Stimulated activated naive CD4-positive, alpha-beta T cell (primary cell): ENCODE measurements at places on chromosomes 1 and 21.

DNA sequence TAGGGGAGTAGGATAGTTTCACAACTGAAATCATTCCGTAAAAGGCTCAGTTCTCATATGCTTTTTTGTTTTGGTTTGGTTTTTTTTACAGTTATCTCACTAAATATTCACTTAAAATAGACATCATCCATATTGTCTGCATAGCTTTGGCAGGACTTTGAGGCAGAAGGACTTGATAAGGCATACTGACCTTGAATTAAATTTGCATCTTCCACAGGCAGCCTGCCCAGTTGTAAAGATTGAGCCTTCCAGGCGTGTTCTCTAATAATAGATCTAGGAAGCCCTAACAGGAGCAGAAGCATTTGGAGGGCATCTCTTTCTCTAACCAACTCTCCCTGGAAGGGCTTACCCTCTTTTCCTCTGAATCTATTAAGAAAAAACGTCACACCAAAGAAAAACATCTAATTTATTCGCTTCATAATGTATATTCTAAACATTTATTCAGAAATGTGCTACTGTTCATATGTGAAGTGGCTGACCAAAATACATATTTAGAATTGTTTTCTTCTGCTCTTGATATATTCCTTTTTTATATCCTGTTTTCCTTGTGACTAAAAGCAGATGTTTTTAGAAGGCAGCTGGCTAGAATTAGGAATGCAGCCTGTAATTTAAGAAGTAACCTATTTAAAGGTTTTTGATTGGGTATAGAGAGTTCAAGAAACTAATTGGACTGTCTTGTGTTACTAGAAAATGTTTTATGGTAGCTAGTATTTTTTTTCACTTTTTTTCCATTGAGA, 20.2 kb downstream of the DESI2 start:
- DNase-seq = no peak

- DNase-seq = no peak
These were observed 765 bp downstream of the VAMP3 start for GRCh38 chr1:7771823-7772299.

GRCh38 chr21:41676198-41676597, 90.7 kb downstream of the RIPK4 start:
- no peak for DNase-seq

DNA sequence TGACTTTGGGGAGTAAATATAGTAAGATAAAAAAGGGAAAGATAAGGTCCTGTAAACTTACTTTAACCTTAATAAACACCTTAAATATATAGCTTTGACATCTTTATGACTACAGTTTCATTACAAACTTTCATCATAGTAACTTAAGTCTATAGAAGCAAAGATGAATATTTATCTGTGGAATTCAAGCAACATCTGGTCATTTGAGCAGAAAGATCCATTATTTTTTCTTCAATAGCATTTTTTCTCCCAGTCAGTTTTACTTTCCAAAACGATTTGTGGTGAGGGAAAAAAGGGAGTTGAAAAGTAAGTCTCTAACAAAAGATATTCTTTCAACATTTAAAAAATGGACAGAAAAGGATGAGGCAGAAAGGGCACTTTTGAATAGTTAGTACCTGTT, 69.0 kb downstream of the HMCN1 start:
- DNase-seq = no peak

- no peak for DNase-seq
These were observed 268.8 kb downstream of the KCTD3 start for GRCh38 chr1:215835951-215836350.

GRCh38 chr1:5649795-5650194, 342.4 kb downstream of the NPHP4 start:
- no peak for DNase-seq

DNA sequence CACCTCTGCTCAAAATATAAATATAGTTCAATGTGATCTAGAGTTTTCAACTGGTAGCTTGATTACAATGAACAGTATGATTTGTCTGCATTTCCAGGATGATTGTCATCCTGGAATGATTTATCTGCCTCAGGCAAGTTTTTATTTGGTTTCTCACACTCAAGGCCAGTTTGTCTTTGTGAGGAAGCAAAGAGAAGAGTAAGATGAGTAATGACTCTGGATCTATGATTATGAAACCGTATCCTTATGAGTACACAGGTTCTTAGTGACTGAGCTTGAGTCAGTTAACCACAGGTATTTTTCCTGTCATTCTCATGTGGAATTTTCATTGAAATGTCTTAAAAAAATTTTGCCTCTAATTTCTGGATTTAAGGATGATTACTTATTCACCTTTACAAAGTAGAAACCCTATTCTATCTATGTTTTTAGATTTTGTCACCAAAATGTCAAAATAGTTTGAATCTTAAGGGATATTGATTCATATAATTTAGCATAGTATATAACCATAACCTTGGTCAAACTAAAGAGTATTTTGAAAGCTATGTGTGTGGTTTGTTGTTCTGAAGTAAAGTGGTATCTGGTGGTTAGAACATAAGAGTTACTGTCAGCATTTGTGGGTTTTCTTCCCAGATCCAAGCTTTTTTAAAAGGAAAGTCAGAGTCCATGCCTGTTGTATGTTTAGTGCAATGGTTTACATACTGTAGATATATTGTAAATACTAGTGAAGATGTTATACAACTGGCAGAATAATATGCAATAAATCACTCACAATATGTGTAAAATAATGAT, 145.0 kb downstream of the RASAL2 start:
- no peak for DNase-seq

DNA sequence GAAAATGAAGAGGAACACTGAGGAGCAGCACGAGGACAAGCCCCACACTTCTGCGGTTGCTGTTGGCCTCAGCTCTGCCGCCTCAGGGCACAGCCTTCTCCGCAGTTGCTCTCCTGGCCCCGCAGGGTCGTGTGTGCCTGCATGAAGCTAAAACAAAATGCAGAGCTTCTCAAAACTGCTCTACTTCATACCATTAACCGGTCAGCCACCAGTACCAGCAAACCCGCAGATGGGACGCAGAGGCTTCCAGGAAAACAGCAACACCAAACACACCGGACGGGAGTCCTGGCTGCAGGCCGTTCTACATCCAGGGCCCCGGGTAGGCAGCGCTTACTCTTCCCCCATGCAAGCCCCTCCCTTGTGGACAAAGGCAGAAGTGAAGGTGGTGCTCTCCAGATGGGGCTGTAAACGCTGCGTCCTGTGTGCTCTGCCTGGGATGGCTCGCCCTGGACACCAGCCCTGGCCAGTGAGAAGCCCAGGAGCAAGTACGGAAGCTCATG, 7.1 kb upstream of the C1orf159 start:
- no peak for DNase-seq

DNA sequence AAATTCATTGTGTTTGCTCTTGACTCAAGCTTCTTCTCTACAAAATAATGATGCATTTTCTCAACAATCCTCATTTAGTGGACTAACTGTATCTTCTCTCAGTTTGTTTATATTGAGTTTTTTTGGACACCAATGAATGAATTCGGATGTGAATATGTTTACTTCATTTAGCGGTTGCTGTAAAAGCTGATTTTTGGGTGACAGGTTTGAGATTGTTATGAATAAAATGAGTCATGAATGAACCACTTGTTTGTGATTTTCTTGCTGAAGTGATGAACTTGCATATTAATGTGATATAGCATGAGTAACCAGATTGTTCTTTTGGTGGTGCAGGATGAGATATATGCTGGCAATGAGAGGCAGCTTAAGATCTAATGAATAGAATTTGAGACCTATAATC, 3.1 kb downstream of the DNM3 start:
- DNase-seq = no peak

DNA sequence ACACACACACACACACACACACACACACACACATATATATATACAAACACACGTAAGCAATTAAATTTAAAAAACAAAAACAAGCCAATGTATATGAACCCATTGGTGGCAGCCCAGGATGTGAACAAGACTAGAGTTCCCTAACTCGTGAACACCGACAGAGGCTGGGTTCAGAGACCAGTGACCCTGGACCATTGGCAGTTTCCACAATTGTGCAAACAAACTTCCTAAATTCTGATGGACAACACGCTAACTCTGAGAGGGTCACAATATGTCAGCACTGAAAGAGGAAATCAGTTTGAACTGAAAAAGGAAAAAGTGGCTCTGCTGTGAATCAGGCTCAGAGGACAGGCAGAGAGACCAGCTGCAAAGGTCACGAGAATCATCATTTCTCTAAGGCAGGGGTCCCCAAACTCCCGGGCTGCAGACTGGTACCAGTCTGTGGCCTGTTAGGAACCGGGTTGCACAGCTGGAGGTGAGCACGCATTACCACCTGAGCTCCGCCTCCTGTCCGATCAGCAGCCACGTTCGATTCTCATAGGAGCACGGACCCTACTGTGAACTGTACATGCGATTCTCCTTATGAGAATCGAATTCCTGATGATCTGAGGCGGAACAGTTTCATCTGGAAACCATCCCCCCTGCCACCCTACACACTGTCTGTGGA, 50.5 kb upstream of the ERO1B start:
- no peak for DNase-seq

- DNase-seq = peak; percentile 90
These were observed 72.9 kb downstream of the SKI start for GRCh38 chr1:2300851-2301606.

GRCh38 chr1:6614929-6615785, 1.6 kb downstream of the PHF13 start:
- DNase-seq = no peak

GRCh38 chr1:203395751-203396150, 44.8 kb upstream of the FMOD start:
- no peak for DNase-seq

DNA sequence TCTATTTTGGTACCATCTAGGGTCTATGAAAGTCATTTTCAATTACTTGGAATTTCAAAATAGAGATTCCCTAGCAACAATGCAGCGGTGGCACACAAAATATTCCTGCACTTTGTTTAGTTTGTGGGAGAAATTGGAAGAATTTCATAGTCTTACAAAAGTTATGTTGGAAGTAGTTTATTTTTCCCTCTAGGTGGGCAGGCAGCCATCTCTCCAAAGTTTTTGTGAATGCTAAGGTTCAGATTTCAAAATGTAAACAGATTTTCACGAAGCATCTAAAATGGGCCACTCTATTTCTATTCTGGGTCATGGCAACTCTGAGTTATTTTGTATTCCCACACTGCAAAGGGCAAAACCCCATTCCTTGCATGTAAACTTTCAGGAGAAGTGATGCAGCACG, 8.0 kb downstream of the SMCP start:
- DNase-seq = no peak

DNA sequence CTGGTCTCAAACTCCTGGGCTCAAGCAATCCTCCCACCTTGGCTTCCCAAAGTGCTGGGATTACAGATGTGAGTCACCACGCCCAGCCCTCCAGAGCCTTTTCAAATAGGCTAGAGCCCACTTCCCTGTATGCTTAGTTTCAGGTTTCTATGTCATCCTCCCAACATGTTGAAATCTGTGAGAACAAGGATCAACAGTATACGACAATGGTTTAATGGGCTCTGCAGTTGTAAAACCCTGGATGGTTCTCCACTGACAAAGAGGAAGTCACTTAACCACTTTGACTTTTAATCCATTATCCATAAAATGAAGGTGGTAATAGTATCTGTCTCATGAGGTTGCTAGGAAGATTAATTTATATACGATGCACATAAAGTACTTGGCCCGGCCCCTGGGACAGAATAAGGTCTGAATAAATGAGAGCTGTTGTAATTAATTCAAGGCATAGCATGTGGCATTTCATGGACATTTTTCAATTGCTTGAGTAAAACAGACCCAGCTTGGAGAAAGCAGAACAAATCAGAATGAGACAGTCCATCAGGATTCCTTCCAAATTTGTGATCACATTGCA, 113.9 kb upstream of the ZNF648 start:
- DNase-seq = no peak

- peak; percentile 1 for DNase-seq
These were observed 40.9 kb upstream of the ZBTB18 start for GRCh38 chr1:244010191-244010590.

- DNase-seq = no peak
These were observed 19.2 kb upstream of the DEPDC1 start for GRCh38 chr1:68516066-68516465.

GRCh38 chr1:157739229-157739901, 37.6 kb downstream of the FCRL2 start:
- DNase-seq = no peak

GRCh38 chr1:228039986-228040385, 33.2 kb downstream of the WNT3A start:
- DNase-seq = no peak

- peak; percentile 42 for DNase-seq
These were observed 13.9 kb downstream of the NT5C1A start for GRCh38 chr1:39657923-39658485.

GRCh38 chr1:185397183-185397582, 80.1 kb upstream of the IVNS1ABP start:
- DNase-seq = no peak

DNA sequence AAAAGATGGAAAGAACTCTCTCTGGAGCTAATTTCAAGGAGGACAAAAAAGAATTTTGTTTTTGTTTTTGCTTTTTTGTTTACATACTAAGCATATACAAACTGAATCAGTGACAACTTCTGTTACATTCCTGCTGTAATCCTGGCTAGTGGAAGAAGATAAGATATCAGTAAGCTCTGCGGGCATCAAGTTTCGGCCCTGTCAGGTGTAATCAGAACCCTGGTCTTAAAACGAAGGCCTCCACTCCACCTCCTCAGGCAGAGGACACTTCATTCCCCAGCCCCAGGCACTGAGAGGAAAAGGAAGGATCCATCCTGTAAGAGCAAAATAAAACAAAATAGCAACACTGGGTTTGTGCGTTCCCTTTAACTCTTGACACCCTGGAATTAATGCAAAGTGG, 88.9 kb upstream of the ARHGAP29 start:
- no peak for DNase-seq

- no peak for DNase-seq
These were observed 33.5 kb downstream of the KCNC4 start for GRCh38 chr1:110243574-110243973.

DNA sequence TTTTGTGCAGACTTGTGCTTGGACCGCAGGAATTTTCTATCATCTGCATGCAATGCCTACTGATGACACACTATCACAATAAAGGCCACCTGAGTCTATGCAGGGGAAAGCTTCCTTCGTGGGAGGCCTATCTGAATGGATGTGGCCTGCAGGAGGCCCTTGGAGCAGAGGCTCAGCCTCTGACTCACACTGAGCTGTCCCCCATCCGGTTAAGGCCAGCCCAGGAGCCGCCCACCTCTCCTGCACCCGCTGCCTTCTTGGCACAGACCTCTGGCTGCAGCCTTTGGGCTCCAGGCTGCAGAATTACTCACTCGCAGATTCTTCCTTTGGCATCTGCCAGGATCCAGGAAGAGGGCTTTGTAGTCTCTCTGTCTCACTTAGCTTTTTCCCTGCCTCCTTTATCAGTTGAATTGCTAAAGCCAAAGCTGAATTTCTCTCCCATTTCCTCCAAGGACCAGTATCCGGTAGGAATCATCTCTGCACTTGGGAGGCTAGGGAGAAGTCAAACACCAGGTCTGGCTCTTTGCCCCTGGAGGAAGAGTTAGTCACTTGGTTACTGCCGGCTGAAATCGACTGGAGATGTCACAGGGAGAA, 65.1 kb upstream of the JUN start:
- no peak for DNase-seq

- DNase-seq = no peak
These were observed 202.7 kb upstream of the SNX7 start for GRCh38 chr1:98458511-98459485.

- no peak for DNase-seq
These were observed 27.8 kb downstream of the HSPG2 start for GRCh38 chr1:21909286-21909759.
